NCI-H524 treated with DMSO at 0.1 percent for 48 hours (cell line): ENCODE measurements at places on chromosomes 3 and 15.

DNA sequence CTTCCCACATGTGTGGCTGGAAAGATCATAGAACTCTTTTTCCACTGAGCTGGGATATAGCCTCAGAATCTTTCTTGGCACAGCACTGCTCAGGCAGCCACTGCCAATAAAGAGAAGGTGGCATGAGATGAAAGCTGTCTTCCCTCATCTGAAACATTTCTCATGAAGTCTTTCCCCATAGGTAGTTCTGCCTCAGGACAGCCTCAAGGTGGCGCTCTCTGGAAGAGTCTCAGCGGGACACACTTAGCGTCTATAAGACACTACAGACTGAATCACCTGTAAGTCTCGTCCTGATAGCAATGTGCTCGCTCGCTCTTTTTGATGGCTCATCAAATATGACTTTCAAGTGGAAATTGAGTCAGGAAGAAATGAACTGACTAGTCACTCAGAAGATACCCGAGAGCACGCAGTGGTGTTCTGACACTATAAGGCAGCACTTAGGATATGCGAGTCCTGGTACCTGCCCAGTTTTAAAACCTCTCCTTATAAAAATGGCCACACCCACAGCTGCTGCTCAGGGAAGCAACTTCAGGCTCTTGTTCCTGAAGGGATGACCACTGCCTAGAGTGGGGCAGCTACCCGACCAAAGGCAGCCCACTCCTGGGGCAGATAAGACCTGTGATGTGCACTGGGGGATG, 269.5 kb downstream of the SUCLG2 start:
- DNase-seq, result peak; percentile 23

DNA sequence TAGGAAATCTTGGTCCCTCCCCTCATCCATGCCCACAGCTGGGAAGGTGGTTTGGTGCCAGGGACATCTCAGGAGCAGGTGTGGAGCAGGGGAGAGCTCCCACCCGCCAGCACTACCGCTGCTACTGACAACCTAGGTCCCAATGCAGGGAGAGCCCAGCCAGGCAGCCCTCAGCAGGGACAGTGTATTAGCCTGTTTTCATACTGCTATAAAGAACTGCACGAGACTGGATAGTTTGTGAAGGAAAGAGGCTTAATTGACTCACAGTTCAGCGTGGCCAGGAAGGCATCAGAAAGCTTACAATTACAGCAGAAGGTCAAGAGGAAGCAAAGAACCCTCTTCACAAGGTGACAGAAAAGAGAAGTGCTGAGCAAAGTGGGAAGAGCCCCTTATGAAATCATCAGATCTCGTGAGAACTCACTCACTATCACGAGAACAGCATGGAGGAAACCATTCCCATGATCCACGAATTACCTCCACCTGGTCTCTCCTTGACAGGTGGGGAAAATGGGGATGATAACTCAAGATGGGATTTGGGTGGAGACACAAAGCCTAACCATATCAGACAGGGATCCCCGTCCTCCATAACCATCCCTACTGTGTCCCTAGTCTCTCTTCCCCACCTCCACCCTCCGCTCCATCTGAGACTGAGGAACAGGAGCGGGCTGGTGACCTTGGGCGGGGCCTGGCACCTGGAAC, 218.6 kb downstream of the TBC1D2B start:
- no peak for DNase-seq

GRCh38 chr3:8836096-8836495, 66.7 kb upstream of the OXTR start:
- no peak for DNase-seq

GRCh38 chr3:103873021-103873420, 1438.2 kb downstream of the ZPLD1 start:
- no peak for DNase-seq

GRCh38 chr3:161977063-161977462, 480.5 kb downstream of the OTOL1 start:
- no peak for DNase-seq

DNA sequence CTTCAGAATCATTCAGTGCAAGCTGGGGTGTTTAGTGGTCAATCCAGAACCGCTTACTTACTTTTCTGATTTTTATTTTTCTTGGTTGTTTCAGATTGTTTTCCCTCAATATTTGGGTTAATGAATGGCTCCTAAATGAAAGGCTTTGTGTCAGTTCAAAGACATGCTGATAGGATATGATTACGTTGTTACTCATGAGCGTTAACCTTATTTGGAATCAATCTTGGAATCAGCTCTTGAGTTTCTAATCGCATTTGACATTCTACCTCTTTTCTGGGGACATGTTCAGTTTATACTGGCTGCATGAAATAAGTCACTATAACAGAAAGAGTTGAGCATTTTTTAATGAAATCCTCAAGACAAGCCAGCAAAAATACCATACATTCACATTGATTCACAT, 50.2 kb downstream of the ATP11B start:
- DNase-seq, result no peak

DNA sequence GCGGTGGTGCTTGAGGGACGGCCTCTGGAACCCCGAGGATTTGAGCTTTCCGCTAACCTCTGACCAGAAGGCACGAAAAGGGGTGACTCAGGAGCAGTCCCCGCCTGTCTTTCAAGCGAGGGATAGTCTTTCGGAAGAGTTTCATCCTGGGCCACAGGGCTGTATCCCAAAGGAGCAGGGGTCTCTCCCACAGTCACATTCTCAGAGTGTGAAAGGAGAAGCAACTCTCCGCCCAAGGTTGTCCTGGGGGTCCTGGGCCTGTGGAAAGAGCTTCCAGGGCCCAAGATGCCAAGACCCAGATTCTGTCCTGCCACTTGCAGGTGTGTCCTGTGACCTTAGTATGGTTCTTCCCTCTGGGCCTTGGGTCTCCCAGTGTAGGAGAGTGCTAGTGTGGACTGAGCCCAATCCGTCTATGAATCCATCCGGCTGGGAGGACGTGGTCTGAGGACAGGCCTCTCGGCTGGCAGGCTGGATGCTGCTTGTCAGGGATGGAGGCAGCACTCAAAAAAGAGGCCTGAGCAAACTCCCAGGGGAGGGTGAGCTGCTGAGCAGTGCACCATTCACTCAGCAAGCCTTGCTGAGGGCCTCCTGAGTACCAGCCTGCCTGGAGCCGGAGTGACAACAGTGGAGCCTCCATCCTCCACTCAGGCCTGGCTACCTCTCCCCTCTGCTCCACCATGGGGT, 1.6 kb upstream of the DUSP7 start:
- no peak for DNase-seq

DNA sequence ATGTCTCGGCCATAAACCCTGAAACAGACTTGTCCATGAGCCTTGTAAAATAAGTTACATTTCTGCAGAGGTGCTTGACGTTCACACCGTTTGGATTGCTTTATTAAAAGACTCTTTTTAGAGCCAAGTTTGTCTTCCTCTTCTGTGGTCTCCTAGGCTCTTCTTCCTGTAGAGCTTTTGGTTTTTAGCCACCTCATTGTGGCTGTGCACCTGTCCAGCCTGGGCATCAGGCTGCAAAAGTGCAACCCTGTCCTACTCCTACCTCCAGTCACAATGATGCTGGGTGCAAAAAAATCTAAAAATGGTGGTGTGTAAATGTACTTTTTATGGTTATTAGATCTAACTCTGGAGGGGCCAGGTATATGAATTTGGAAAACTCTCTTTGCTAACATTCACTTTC, 2.8 kb upstream of the RIOX2 start:
- DNase-seq, result no peak

GRCh38 chr3:22392859-22393258, 641.8 kb upstream of the ZNF385D start:
- peak; percentile 19 for DNase-seq

DNA sequence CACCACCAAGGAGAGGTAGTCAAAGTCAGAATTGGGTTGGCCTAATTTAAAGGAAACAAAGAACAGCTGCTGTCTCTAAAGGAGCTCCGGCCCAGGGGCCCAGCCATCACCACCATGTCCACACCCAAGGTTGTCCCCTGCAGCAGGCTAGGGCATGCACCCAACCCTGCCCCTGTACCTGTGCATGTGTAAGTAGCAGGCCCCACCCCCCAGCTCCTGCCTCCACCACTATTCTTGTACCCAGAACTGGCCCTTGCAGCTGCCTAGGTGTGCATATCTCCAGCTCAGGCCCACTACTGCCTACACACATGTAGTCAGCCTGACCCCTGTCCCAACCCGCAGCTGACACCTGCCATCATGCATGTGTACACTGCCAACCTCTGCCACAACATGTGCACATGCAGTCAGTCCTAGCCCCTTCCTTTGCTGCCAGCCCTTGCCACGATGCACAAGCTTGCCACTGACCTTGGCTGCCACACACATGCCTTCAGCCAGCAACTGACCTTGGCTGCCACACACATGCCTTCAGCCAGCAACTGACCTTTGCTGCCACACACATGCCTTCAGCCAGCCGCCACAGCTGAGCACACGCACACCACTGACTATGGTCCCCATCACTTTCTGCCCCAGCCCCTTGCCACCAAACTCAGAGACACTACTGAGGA, 39.7 kb downstream of the FGF12 start:
- DNase-seq, result no peak

DNA sequence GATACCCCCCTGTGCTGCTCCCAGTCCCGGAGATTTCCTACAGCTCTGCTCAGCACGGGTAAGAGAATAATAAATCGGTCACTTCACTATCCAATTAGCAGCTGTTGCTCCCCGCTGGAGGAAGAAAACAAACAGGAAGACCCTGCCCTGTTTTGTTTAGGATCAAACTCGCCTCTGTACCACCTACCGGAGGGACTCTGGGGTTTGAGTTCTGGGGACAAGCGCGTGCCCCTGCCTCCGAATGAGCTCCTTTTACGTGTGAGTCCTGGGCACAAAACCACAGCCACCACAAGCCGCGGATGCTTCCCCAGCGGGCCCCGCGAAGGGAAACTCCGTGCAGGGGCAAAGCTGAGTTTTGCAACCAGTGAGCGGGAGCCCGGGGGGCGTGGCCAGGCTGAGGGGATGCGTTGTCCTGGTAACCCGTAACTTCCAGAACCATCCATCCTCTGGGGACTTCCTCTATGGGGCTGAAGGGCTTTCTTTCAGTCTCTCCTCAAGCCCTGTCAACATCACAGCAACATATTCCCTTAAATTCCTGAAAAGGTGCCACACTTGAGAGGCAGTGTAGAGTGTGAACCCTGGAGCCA, 315.7 kb upstream of the PROK2 start:
- peak; percentile 39 for DNase-seq

GRCh38 chr3:66409771-66410754, 90.8 kb downstream of the LRIG1 start:
- no peak for DNase-seq

GRCh38 chr3:49812916-49813496, 747 bp downstream of the UBA7 start:
- no peak for DNase-seq

- no peak for DNase-seq
These were observed 1.7 kb downstream of the TJP1 start for GRCh38 chr15:29820394-29821154.

DNA sequence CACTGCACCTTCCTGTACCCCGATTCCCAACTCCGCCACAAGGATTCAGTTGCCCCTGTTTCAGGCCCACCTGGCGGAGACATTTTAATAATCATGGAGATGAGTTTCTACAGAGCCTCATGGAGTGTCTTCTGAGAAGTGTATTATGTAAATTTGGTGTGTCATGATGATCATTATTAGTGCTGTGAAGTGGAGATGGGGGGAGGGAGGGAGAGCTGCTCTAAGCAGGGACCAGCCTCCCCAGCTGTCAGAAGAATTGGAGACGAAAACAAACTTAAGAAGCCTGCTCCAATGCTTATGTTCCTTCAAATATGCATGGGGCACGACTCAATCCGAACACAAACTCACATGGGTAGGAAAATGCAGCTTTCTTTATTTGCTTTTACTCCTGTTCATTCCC, 127.8 kb downstream of the EPHB1 start:
- peak; percentile 92 for DNase-seq

DNA sequence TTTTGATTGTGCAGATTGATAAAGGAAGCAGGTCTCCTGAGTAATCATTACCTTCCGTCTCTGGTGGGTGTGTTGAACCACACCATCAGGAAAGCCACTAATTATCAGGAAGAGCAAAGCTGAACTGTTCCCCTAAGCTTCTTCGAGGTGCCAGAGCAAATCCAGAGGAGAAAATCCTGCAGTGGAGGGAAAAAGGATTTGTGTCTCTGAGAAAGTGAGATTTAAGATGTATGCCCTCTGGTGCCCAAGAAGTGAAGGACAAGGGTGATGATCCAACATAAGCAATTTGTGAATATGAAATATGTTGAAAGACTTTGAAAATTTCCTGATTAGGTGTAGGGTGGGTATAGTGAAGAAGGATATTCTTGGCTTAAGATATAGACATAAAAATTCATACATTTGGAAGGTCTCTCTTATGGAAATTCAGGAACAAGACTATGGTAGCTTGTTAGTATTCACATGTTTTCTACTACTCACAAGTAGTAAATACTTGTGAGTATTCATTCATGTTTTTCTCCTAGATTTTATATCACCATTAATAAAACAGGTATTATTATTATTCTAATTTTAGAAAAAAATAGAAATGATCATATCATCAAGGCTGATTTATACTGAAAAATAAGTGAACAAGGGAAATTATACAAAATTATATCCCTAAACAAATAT, 34.8 kb downstream of the COMMD2 start:
- peak; percentile 39 for DNase-seq

- no peak for DNase-seq
These were observed 4.2 kb upstream of the PLEKHO2 start for GRCh38 chr15:64837502-64837901.

DNA sequence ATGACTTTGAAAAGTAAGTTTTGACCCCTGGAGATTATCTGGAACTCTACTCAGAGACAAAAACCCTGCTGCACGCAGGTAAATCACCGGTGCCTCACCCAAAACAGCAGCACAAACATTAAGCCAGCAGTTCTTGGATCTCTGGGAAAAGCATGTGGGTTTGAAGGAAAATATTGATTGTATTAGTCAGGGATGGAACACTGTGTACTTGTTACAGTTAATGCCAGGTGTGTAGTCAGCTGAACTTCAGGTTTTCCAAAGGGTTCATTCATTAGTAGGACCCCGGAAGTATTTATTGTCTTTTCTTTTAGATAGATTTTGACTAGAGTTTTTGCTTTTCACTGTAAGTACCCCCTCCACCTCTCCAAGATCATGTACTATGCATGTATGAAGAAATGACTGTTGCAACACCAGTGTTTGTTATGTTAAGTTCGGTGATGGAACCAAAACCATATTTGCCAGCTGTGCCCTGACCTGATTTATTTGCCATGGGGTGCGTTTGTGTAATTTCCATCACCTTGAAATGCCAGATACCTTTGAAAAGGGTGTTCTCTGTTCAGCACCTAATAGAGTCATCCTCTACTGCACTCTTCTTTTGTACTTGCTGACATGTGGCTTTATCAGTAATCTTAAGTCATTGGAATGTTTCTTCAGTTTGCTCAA, 14.5 kb downstream of the ARHGEF26 start:
- no peak for DNase-seq
